ENCODE measurements at places on chromosomes 16 and 17. TPM values are rescaled to one million over a fixed set of nuclear protein-coding genes. Genes with fewer than 3 reads are reported as not detected.

GRCh38 chr16:87457061-87457611 is 35.7 kb downstream of the ZCCHC14 start:
- DNase-seq: no peak

DNA sequence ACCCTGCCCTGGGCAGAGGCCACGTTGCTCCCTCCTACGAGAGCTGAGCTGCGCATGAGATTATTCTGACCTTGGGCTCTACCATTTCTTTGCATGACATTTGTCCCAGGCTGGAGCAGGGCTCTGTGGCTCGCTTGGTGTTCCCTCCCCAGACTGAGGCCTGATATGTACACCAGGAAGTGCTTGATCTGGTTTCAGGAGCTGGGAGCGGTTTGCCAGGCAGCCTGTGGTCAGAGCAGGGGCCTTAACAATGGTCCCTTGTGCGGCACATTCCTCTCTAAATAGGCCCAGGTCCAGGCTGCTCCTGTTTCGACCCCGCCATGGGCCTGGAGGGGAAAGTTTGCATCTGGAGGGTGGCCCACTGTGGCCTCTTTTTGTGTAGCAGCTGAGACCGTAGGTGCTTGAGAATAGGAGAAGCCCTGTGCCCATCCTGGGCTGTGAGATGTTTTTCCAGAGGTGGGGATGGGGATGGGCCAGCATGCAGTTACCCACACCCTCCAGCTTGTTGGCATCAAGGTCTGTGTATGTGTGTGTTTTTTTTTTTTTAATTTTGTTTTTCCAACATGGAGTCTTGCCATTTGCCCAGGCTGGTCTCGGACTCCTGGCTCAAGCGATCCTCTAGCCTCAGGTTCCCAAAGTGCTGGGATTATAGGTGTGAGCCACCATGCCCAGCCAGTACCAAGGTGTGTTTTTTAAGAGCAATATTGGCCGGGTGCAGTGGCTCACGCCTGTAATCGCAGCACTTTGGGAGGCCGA is 253.9 kb downstream of the SEC14L1 start:
- DNase-seq: no peak

DNA sequence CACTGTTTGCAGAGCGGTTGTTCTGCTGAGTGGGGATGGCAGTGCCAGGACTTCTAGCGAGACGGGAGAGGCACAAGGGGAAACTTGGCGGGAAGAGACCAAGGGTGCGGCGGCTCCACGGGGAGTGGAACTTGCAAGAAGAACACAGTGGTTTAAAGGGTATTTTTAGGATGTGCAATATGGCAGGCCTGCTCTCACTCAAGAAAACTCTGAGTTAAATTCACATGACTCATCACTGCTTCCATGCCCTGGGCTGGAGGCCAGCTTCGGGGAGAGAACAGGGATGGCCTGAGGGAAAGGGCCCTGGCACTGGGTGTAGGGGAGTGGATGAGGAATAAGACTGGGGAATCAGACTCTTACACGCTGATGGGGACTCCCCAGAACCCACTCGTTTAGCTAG is 13.3 kb upstream of the CD300LD start:
- DNase-seq: peak; percentile 92

The HP gene
- total RNA-seq: 2.6 TPM

The C1QTNF8 gene
- total RNA-seq: not detected

Measured in posterior vena cava (tissue), 2 donors.